ENCODE measurements at places on chromosomes 1 and 21.
A peak's percentile ranks its signal among the peaks of the same experiment; 100 is the strongest.

- no peak for DNase-seq
These were observed 868.0 kb downstream of the USP25 start for GRCh38 chr21:16597753-16598152.

GRCh38 chr21:24027396-24027795 lies 1579.9 kb downstream of the MRPL39 start:
- DNase-seq, result no peak

GRCh38 chr1:98256700-98257099 lies 335.9 kb upstream of the DPYD start:
- no peak for DNase-seq

DNA sequence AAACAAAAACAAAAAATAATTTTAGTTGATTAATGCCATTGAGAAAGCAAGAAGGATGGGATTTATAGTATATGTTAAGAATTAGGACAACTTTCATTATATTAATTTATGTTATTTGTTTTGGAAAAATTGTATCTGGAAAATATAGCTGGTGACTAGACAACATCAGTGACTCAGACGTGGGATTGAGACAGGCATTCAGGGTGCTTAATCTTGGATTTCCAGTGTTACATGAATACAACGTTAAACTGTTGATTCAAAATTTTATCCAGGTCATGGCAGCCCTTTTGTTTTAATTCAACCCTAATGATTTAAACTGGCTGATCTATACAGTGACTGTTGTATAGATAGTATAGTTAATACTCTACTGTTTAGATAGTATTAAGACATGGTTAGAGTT lies 827.1 kb upstream of the B3GALT2 start:
- DNase-seq, result no peak

GRCh38 chr1:183908079-183908478 lies 103.2 kb downstream of the RGL1 start:
- no peak for DNase-seq

DNA sequence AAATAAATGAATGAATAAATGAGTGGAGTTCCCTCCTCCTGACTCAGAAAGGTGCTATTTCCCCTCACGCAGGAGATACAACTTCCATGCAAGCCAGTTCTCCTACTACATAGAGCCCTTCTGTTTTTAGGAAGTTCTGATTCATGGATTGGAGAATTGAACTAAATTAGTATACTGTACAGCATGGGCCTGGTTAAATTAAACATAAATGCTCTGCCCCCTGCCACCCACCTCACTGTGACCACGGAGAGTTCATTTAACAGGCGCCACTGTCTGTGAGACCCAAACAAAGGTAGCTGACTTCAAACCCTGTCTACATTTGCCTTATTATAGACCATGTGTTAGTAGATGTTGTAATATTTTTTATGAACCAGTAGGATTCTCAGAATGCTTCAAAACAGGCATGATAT lies 9.1 kb upstream of the IRF2BP2 start:
- DNase-seq, result no peak

DNA sequence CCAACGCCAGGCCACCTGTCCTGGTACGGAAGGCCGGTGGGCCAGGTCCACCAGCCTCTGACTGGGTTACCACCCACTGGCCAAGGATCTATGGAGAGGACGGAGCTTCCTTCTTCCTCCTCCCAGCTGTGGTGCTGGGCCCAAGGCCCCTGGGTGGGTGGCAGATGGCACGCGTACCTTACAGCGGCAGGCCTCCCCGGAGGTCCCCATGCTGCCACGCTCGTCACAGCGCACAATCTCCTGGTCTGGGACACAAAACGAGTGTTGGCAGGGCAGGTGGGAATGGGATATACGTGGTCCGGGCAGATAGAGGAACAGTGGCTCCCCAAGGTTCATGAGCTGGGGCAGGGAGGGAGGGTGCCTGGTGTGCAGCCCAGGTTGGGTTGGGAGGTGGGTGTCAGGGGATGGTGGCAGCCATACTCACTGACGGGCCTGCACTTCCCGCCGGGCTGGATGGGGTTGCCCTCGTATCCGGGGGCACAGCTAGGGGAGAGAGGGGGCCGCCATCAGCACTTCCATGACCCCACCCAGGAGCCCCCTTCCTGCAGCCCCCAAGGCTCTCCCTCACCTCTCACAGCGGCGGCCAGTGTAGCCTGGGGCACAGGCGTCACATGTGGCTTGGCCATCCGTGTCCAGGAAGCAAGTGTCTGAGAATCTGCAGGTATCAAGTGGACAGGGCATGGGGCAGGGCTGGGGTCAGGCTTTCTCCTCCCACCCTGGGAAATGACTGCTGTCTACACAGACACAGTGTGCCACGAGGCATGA lies 58.9 kb downstream of the HSPG2 start:
- DNase-seq, result no peak

DNA sequence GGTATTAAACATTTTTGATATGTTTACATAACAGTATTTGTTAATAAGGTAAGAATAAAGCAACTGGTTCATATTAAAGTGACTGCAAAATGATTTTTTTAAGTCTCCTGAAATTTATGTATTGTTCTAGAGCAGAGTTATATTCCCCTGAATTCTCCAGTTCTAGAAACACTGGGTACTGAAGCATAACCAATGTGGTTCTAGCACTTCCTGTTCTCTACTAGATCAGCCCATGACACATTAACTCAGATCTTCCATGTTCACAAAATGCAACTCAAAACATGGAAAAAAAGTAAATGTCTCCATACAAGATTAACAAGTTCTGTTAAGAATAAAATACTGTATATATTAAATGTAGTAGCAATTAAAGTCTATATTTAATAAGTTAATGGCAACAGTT lies 3.9 kb downstream of the NEGR1 start:
- DNase-seq, result no peak

GRCh38 chr1:46667782-46668760 lies at the start of gene ATPAF1:
TSS of gene ATPAF1 (minus strand) at chr1:46668364. CDS start at chr1:46668322, 42 bp downstream.
- DNase-seq, result peak; percentile 18

DNA sequence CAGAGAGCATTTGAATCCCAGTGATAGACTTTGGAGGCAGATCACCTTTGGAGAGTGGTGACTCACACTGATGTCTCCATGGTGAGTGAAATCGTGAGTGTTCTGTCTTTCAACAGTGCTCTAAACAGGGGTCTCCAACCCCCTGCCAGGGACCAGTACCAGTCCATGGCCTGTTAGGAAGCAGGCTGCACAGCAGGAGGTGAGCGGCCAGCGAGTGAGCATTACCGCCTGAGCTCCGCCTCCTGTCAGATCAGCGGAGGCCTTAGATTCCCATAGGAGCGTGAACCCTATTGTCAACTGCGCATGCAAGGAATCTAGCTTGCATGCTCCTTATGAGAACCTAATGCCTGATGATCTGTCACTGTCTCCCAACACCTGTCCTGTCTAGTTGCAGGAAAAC lies 61.8 kb upstream of the B3GALNT2 start:
- DNase-seq, result no peak

GRCh38 chr1:183039330-183039729 lies 16.1 kb downstream of the LAMC1 start:
- DNase-seq, result no peak

DNA sequence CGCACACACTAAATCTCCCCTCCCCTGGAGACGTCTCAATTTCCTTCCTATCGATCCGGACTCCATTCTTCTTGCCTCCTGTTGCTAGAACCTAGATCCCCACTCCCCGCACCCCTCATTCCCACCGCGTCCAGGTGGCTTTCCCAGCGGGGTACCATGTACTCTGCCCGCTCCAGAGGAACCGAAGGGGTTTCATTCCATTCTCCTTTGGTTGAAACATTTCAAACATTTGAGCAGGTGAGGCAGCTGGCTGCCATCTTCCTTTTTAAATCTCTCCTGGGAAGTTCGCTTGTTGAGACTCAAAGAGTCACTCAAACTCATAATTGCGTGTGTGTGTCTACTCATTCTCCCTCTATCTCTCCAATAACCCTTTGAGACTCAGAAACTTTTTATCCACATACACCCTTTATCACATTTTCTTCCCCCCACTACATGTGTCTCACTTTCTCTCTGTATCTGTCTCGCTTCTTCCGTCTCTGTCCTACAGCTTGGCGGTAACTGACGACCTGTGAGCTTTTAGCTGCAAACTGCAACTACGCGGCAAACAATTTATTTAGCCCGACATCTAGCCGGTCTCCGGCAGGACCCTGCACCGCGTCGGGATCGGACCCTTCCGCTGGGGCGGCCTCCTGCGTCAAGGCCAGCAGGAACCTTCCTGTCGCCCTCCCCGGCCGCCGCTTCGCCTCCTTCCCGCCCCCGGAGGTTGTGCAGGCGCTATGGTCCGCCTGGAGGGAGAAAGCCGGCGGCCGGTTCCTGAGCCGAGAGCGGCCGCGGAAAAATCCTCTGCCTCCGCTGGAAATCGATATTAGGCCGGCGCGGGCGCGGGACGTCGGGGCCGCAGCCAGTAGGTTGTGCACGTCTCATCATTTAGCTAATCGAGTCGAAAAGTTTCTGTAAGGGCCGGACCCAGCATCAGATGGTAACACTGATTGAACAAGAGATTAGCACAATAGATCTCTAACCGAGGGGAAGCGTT lies 3.0 kb upstream of the FOXD3 start:
- no peak for DNase-seq

GRCh38 chr21:16180614-16181013 lies 450.8 kb downstream of the USP25 start:
- DNase-seq, result no peak

DNA sequence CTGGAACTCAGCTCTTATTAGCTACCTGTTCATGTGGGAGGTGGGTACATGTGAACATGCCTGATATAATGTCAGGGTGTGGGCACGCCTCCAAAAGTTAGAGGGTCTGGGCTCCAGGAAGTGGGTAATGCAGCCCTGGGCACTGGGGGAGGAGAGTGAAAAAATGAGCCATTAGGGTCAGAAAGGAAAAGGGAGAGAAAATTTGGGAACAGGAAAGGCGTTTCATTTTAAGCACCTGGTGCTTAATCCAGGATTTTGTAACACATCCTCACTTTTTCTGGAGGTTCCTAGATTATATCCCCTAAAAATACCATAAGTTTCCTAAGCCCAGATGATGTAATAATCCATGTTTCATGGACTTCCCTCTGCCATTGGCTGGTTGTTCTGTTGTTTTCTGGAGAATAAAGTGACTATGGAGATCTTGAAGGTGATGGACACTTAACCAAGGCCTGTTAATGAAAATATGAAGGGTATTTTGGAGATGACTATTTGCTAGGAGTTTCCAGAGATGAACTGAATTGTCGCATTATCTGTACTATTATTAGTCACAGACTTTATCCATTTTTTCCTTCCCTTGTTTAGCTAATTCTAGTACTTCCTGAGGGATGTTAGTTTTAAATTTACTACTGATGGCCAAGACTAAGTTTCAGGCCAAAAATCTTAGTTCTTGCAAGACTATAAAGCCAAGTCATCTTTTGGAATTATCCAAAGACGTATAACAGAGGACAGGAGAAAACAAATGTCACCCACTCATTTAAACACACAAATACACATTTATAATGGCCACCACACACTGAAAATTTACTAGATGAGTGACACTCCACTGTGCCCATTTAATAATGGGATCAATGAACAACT lies 24.4 kb upstream of the TARBP1 start:
- no peak for DNase-seq
